Caco-2 (cell line): ENCODE measurements at places on chromosomes 16 and 17.

DNA sequence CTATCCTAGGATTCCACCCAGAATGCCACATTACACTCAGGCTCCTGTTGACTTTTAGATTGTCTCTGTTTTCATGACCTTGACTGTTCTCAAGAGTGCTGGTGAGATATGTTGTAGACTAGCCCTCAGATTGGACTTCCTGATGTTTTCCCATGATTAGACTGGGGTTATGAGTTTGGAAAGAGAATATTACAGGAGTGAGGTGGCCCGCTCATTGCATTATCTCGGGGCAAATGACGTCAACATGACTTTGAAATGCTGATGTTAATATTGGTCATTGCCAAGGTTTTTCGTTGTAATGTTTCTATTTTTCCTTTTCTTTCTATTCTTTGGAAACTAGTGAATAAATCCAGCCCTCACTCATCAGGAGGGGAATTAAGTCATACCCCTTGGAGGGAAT is 355.7 kb upstream of the MON1B start:
- no peak for DNase-seq

DNA sequence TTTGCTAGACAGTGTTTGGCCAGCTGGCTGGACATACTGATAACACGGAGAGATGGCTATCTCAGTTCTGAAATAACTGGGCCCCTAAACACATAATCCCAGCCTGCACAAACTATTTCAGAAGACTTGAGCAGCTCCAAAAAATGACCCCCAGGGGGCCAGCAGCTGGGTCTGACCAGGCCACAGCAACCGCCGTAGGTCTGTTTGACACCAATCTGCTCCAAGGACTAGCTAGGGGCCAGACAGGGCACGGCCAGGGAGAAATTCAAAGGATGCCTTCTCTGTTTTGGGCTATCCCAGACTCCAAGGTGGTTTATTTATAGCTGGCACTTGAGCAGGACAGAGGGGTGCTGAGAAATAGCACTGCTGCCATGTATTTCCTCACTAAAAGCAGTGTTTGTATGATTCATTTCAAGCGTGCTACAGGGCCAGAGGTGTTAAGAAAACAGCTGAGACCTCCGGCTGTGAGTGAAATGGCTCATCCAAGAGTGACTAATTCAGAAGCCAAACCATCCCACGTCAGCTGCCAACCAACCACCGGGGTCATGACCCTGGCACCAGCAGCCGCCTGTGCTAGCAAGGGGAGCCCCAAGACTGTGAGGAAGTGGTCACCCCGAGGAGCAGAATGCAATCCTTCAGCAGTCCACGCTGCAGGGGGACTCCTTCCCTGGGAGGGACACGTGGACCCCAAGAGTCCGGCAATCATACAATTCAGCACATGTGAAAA is 5.7 kb downstream of the GGA2 start:
- peak; percentile 68 for DNase-seq

- no peak for DNase-seq
These were observed 6.4 kb upstream of the SLFN12L start for GRCh38 chr17:35543856-35544255.

- DNase-seq, result no peak
These were observed 180.6 kb downstream of the PCTP start for GRCh38 chr17:55931446-55931845.

GRCh38 chr16:55873122-55873521 is 2.1 kb downstream of the CES5A start:
- no peak for DNase-seq

DNA sequence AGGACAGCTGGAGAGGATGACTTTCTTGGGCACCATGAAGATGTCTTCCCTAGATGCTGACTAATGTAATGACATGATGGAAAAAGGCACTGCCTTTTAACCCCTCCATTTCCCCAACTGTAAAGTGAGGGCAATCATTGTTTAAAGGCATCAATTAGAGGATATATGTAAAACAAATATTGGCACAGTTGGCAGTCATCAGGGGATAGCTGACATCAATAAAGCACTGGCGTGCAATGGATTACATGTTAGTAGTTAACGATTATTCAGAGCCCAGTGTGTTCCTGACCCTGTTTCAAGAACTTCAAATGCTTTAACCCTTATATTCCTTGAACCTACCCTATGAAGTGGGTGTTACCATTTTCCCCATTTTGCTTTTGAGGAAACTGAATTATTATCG is 100.7 kb downstream of the TMEM114 start:
- DNase-seq, result no peak

DNA sequence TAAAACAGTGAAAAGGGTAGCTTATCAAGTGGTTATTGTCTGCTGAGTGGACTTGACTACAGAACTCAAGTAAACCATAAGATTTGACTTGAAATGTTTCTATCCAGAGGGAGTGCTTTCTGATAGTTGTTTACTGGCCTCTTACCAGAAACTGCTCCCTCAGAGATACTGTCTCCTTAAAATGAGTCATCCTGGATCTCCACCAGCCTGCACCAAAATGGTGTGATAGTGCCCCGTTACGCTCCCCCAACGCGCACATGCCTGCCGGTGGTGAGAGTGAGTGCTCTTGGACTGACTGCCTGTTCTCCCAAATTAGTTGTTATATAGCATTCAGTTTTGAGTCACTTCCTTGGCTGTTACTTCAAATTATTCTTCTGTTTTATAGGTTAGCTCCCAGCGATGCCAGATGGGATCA is 22.9 kb downstream of the PRCD start:
- no peak for DNase-seq

DNA sequence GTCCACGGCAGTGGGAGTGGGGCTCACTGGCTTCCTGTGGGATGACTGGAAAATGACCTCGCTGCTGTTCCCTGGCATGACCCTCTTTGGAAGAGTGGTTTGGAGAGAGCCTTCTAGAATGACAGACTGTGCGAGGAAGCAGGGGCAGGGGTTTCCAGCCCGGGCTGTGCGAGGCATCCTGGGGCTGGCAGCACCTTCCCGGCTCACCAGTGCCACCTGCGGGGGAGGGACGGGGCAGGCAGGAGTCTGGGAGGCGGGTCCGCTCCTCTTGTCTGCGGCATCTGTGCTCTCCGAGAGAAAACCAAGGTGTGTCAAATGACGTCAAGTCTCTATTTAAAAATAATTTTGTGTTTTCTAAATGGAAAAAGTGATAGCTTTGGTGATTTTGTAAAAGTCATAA is 7.8 kb upstream of the RNF213 start:
- no peak for DNase-seq

DNA sequence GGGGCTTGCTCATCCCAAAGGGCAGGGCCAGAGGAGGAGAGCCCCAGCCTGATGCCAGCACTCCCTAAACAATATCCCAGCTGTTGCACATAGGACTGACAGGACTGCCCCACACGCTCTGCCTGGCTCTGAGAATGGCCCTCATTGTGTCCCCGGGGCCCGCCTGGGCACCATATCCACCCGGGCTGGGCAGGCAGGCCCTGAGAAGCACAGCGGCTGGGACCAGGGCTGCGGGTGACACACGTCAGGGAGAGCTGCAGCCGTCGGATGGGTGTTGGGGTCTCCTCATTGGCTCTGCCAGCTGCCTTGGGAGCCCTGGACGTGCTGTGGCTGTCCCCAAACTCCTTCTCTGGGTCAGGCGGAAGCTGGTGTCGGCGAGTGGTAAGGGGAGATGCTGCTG is 4.2 kb downstream of the BCAR1 start:
- DNase-seq, result no peak

GRCh38 chr17:41539071-41539492 is 11.0 kb upstream of the KRT19 start:
- DNase-seq, result peak; percentile 59

- DNase-seq, result no peak
These were observed 19.9 kb upstream of the JPH3 start for GRCh38 chr16:87582216-87582965.

DNA sequence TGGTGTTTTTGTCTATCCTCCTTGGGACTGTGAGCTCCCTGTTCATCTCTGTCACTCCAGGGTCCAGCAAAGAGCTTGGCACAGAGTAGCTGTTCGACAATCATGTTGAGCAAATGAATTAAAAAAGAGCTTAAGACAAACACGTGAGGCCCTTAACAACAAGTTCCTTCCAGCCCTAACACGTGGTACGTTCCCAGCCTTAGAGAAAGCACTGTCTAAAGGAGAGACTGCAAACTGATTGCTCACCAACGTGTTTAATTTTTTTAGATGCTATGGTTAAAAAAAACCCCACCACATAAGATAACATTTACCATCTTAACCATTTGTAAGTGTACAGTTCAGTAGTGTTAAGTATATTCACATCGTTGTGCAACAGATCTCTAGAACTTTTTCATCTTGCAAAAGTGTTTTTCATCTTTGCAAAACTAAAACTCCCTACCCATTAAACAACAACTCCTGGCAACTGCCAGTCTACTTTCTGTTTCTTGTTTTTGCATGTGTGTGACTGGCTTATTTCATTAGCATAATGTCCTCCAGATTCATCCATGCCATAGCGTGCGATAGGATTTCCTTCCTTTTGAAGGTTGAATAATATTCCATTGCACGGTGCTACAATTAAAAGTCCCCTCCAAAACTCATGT is 28.2 kb downstream of the LAT start:
- no peak for DNase-seq

DNA sequence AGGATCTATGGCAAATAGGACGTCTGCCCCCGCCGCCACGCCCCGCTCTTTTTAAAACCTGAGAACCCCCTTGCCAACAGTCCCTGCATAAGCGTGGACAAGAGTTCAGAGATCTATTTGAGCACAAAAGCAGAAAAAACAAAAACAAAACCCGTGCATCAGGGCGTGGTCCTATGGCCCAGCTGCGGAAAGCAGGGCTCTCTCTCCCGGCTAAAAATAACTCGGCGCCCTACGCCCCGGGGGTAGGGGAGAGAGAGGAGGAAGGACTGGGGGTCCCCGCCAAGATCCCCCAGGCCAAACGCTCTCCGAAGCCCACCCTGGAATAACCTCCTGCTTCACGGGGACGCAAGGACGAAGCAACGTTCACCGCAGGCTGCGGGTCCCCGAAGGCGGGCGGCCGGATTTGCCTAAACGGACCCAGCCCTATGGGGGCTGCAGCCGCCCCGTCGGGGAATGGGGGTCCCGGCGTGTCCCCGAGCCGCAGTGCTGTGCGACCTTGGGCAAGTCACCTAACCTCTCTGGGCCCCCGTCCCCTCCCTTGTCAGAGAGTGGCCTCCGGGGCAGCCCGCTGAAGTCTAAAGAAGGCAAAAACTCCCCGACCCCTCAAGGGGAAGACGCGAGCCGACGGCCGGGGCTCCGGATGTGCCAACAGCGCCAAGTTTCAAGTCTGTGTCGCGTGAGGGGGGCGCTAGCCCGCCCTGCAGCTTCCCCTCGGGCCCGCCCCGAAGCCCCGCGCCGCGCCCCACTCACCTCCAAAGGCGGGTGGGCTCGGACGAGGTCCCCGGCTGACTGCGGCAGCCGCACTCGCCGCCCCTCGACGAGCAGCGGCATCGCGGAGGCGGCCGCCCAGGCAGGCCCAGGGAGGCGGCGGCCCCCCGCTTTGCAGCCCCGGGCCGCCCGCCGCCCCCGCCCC is 477 bp downstream of the NTAN1 start:
- DNase-seq, result no peak

DNA sequence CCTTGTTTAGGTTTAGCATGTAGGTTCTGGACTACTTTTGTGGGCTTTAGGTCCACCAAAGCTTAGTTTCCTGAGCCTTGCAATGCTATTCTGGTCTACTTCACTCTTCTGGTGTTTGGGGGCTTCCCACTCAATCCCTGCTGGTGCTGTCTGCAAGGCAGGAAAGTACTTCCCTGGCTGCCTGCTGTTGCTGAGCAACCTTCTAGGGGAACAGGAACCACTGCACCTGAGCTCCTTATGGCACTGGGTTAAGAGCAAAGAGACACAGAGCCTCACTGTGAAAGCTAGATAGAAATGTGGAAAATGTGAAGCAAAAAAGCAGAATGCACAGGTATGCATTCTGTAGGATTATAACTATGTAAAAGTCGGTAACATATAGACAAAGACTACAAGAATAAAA is 17.0 kb downstream of the MPO start:
- DNase-seq, result no peak

DNA sequence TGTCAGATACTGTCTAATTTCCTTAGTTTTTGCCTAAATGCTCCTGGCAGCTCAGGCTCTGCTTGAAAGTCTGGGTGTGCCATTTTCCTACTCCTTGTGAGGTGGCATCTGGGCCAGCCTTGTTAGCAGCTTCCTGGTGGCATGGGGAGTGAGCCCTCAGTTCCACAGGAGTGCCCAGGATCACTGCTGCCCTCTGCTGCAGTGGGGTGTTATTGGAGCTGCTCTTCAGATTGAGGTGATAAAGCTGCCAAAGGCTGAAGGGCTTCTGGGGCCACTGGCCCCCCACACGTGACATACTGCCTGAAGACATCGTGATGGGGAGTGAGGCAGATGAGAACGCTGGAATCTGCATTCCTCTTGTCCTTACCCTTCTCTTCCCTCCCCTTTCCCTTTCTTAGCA is 27.4 kb downstream of the CEP95 start:
- DNase-seq, result no peak

DNA sequence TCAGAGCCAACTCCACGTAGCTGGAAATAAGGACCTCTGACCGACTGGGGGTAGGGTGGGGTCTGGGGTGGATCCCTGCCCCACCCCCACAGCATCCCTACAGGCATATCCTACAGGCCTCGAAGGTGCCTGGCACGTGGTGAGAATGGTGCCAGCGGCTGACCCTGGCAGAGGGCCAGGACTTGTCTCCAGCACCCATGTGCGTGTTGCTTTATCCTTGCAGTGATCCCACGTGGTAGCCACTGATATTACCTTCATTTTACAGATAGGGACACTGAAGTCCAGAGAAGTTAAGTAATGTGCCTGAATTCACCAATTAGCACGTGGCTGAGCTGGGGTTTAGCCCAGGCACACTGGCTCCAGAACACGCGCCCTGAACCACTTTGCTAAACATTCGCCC is 8.3 kb downstream of the ITGAD start:
- no peak for DNase-seq

- DNase-seq, result no peak
These were observed 42.9 kb downstream of the HAPSTR1 start for GRCh38 chr16:9134306-9134705.

DNA sequence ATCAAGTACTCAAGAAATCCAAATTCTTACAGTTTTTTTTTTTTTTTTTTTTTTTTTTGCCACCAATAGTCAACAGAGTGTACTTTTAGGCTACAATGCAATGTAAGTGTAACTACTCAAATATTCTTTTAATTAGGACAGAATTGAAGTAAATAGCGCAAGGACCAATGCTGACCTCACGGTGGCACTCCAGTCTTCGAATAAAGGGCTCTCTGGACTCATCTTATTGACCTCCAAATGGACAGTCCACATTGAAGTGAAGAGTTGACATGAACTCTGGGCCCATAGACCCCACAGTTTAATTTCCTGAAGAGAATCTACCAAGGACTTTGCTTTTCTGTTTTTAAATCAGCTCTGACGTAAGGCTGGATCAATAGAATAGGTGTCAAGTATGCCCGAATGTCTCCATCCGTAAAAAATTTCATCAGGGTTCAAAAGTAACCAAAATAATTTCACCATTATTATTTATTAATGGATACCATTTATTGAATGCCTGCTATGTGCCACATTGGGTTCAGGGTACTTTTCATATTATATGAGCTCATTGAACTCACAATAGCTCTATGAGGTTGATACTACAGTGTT is 7.3 kb upstream of the DDX52 start:
- DNase-seq, result peak; percentile 64

DNA sequence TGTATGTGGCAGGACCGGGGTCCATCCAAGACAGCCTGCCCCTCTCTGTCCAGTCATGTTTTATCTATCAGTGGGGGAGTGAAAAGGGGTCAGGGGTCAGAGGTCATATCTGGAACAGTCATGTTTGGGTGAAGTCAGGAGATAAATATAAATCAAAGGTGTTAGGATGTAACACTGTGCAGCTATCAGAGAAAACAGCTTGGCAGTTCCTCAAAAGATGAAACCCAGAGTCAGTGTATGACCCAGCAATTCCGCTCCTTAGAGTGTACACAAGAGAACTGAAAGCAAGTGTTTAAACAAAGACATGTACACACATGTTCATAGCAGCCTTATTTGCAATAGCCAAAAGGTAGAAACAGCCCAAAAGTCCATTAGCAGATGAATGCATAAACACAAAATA is 361.3 kb downstream of the FOXL1 start:
- DNase-seq, result no peak
